ENCODE measurements at places on chromosomes 3 and 15. TPM values are rescaled to one million over a fixed set of nuclear protein-coding genes. Genes with fewer than 3 reads are reported as not detected.

DIS3L gene
- total RNA-seq = 47.7 TPM

SLC28A2 gene
- total RNA-seq = not detected

DNA sequence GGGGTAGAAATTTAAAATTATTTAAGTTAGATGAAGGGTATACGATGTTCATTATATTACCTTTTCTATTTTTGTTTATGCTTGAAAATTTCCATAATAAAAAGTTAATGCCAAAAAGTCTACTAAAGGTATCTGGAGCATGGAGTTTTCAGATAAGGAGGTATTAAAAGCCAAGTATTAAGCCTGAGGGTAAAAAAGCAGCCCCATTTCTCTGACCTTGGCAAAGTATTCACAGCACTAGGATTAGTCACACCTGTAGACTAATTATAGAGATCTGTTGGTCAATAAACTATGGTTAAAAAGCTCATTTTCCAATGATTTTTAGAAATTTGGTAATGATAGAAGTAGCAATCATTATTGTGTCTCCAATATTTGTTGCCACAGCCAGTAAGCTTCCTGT, 23.1 kb downstream of the XRN1 start:
- no peaks in the 10 kb centered on the region for H3K27me3 ChIP-seq
- H3K4me1 ChIP-seq = peaks cover 20% of the 10 kb centered on the region
- peaks cover 30% of the 10 kb centered on the region for H3K36me3 ChIP-seq
- DNase-seq = no peak

DNA sequence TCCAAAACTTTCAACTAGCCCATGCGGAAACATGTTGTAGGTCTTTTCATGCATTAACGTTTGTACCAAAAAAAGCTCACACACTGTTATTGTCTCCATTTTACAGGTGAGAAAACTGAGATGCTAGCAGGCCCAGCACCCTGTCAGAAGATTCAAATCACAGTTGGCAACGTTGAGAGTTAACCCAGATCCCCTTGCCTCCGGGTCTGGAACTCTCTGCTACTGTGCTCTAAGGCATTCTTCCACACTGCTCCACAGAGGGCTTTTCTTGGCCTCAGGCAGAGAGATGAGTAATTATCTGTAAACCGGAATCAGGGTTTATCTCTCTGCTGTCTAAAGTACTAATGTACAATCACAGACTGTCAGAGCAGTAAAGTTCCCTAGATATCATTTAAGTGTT, 186.0 kb upstream of the LPP start:
- H3K27me3 ChIP-seq = peaks cover 20% of the 10 kb centered on the region
- no peaks in the 10 kb centered on the region for H3K36me3 ChIP-seq
- no peak overlapping the region for H3K4me3 ChIP-seq
- no peak overlapping the region for H3K27ac ChIP-seq

DNA sequence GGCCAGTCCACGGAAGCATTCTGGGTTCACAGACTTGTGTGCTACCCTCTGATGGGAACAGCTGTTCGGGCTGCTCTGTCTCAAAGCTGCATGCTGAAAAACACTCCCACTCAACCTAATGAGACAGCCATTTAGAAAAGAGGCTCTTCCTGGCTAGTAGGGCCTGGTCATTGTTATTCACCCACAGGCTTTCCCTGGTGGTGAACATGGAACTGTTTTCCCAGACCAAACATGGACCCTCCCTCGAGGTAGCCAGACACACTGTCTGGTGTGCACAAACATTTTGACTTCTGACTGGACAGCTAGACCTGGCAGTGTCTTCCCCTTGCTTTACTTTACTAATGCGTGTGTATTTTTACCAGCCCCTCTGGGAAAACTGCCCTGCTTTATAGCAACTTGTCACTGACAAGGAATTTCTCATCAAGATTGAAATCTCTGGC, 39.0 kb downstream of the MECOM start:
- no peak overlapping the region for H3K27ac ChIP-seq
- no peaks in the 10 kb centered on the region for H3K4me1 ChIP-seq
- H3K36me3 ChIP-seq = no peaks in the 10 kb centered on the region
- peaks cover 5% of the 10 kb centered on the region for H3K27me3 ChIP-seq

GRCh38 chr3:113914646-113915045, 33.2 kb upstream of the ZDHHC23 start:
- H3K27ac ChIP-seq = no peak overlapping the region
- no peaks in the 10 kb centered on the region for H3K36me3 ChIP-seq
- DNase-seq = no peak
- H3K27me3 ChIP-seq = no peaks in the 10 kb centered on the region
- H3K4me3 ChIP-seq = no peak overlapping the region
- H3K4me1 ChIP-seq = peaks cover 7% of the 10 kb centered on the region

Measured in activated T-helper 1 cell treated with anti-CD3 and anti-CD28 coated beads, Interleukin-12 subunit alpha, Interleukin-12 subunit beta, Interleukin-2, Interleukin-4 antibody, amounts not matched to agents 30 ng/mL and 10 ng/mL and 1 ng/mL, durations not matched to agents 14 hours and 24 hours and 36 hours (primary cell).